NCI-H345 (cell line): ENCODE measurements at places on chromosomes 1 and 21.

- no peak for DNase-seq
Measured at GRCh38 chr1:30752651-30752908, 5.0 kb downstream of the LAPTM5 start.

- no peak for DNase-seq
Measured at GRCh38 chr1:170471398-170472053, 60.4 kb upstream of the GORAB start.

GRCh38 chr1:185244015-185244747 is 72.9 kb downstream of the IVNS1ABP start:
- DNase-seq = no peak

DNA sequence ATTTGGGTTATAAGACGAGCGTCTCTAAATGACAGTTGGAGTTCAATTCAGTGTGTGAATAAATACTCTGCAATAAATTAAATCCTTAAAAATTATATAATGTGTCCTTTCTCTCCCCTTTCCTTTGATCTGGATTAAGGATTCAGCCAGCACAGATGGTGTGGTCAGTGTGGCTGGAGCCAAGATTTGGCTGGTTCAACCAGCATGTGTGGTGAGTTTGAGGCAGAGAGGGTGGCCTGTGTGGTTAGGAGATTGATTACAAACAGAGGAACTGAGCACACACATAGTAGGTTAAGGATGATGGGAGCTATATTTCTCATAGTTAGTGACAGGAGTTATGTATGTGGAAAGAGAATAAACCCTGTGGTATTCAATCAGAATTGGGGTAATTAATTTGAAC is 14.2 kb upstream of the AMIGO1 start:
- DNase-seq = no peak

GRCh38 chr1:100322436-100323211 is 29.7 kb upstream of the CDC14A start:
- DNase-seq = no peak

DNA sequence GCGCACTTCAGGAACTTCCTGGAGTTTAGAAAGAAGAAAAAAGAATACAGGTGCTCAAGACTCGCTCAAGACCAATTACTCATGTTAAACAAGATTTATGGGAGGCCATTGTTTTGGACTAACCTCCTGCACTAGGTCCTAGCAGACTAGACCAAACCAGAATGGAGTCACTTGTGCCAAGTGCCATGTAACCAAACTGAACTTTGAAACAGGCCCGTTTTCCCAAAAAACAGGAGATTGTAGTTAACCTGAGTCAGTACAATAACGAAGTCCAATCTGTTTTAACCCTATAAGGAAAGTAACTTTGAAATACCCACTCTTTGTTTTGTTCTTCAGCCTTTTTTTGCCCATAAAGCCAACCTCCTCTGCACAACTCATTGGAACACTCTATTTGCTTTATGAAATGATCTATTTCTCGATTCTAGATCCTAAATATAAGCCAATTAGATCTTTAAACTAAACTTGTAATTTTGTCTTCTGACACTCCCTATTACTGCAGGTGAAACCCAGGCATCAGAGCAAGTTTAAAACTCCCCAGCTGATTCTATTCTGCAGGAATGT is 695 bp upstream of the NTPCR start:
- DNase-seq = no peak

DNA sequence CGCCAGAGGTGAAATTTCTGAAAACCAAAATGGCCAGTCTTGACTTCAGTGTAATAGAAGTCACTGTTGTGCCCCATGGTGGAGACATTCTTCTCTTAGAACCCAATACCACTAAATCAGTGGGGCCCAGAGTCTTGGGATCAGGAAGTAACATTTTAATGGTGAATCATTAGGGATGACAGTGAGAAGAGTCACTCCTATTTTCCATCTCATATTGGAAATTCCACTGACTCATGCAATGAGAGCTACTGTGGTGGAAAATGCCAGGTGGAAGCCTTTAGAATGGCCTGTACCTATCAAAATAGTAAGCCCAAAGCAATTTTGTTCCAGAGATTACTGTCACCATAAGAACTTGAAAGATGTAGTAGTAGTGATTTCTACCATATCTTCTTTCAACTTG is 20.6 kb upstream of the PPM1J start:
- no peak for DNase-seq

- no peak for DNase-seq
Measured at GRCh38 chr1:232280910-232281309, 349.0 kb downstream of the SIPA1L2 start.

DNA sequence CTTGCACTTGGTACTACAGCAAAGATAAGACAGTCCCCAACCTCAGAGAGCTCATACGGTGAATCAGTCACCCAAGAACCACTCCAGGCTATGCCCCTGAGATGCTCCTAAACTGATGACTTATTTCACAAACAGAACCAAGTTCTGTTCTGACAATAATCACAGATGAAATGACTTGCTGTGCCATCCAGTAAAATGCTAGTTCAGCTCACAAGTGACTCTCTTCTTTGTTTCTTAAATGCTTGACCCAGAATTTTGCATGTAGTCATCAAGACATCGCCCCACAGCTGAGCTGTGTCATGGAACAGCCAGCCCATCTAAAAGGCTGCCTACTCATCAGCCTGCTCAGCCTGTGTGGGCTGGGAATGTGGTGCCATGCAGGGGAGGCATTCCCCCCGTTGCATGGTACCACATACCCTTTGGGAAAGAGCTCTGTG is 6.1 kb upstream of the SLC19A2 start:
- DNase-seq = no peak

DNA sequence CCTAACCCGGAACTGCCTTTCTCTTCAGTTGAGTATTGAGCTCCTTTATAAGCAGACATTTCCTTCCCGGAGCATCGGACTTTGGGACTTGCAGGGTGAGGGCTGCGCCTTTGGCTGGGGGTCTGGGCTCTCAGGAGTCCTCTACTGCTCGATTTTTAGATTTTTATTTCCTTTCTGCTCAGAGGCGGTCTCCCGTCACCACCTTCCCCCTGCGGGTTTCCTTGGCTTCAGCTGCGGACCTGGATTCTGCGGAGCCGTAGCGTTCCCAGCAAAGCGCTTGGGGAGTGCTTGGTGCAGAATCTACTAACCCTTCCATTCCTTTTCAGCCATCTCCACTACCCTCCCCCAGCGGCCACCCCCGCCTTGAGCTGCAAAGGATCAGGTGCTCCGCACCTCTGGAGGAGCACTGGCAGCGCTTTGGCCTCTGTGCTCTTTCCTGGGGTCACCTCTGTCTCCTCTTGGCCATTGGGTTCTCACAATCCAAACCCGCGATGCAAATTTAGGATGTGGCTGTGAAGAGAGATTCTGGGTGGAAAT is 3.7 kb downstream of the OLIG2 start:
- no peak for DNase-seq

DNA sequence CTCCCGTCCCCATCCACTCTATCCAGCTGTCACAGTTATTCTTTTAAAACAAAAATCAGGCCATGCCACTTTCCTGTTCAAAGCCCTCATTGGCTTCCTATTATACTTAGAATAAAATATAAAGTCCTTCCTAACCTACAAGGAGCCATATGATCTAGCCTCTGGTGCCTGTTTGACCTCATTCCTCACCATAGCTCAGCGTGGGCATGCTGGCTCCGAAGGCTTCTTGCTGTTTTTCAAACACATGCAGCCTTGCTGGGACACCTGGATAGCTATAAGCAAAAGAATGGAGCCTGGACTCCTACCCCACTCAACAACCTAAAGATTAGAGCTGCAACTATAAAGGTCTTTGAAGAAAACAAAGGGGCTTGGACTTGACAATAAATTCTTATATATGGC is 23.7 kb downstream of the DHCR24 start:
- no peak for DNase-seq

- no peak for DNase-seq
Measured at GRCh38 chr1:94971491-94971924, 44.6 kb upstream of the CNN3 start.

DNA sequence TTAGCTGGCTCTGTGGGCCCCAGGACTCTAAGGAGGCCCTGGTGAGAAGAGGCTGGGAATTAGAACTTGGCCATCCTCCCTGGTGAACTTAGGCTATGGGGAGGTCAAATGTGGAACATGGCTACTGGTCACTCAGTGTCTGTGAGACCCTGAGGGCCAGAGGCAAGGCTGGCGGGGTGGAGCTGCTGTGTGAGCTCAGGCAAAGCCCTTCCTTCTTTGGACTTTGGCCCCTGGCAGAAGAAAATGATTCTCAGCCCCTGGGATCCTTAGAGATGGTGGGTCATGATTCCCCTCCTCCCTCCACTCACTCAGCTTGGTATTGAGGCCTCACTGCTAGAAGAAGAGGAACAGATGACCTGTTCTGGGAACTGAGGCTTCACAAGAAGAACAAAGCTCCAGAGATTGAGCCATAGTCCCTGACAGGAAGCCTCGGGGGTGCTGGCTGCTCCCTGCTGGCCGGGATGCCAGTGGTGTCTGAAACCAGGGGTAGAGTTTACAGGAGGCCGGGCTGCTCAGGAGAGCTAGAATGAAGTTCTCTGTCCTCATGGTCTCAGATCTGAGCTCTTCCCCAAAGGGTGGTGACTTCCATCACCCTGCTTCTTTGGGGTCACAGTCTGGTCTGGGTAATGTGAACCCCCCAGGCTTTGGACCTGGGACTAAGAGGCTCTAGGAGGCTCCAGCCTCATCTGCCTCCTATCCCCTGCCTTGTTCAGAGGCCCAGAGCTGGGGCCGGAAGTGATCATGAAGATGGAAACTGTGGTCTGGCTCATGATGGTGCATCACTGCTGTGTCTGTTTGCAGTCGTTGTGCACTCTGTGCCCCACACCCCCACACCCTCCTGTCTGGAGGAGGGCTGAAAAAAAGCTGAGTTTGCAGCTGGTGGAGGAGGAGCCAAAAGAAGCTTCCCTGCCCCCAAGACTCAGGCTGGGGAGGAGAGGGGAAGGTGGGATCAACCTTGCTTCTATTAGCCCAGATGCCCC is 905 bp downstream of the BTBD19 start:
- DNase-seq = no peak

DNA sequence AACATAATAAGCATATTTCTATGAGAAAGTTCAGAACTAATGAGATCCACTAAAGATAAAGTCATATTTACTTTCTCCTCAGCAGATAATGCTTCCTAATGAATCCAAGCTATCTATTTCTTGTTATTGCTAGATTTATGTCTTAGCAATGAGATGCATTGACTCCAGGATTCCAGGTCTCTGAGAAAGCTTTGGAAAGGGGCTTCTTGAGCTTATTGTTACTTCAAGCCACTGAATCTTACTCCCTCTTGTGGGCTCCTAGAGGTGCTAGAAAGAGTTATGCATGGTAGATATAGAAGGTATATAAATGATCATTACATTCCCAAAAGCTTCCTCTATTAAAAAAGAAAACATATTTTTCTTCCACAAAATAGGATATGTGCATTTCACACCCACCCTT is 246.4 kb upstream of the ADAMTS5 start:
- no peak for DNase-seq
